ENCODE measurements at places on chromosomes 3 and 15.

DNA sequence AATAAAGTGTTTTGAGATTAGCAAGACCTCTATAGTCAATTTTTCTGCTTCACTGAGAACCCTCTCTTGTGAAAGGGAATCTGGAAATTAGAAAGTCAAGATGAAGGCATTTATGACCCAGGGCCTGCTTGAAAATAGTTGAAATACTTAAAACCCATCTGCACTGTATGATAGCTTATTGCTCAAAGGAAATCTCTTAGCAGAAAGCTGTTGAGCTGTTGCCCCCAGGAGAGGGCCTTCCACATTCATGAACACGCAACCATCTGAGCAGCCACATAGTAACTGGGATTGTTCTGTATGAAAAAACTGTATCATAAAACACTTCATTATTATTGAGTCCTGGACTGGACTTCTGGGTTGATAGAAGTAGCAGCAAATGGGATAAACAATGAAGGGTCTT lies 106.4 kb upstream of the PTX3 start:
- no peak for DNase-seq

DNA sequence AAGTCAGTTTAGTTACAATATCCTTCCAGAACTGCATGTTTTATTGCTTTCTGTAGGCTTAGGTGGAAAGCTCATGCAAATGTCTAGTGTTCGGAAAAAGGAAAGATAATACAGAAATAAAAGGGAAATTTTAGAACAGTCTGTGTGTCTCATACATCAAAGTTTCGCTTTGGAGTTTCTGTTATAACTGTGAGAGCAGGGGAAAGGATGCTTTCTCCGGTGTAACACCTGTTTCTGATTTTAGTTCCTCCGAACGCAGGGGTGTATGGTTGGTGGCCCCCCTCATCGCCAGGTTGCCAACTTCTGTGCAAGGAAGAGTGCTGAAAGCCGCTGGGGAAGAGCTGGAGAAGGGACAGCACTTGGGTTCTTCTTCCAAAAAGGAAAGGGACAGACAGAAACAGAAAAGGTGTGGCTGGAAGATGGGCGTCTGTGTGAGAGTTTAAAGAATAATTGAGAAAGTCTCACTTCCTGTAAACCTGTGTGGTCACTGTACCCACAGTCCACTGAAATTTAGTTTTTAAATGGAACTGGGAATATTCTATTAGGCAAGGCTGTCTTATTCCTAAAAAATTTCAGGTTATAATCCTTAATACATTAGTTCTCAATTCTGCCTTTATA lies 6.7 kb downstream of the P2RY12 start:
- no peak for DNase-seq

DNA sequence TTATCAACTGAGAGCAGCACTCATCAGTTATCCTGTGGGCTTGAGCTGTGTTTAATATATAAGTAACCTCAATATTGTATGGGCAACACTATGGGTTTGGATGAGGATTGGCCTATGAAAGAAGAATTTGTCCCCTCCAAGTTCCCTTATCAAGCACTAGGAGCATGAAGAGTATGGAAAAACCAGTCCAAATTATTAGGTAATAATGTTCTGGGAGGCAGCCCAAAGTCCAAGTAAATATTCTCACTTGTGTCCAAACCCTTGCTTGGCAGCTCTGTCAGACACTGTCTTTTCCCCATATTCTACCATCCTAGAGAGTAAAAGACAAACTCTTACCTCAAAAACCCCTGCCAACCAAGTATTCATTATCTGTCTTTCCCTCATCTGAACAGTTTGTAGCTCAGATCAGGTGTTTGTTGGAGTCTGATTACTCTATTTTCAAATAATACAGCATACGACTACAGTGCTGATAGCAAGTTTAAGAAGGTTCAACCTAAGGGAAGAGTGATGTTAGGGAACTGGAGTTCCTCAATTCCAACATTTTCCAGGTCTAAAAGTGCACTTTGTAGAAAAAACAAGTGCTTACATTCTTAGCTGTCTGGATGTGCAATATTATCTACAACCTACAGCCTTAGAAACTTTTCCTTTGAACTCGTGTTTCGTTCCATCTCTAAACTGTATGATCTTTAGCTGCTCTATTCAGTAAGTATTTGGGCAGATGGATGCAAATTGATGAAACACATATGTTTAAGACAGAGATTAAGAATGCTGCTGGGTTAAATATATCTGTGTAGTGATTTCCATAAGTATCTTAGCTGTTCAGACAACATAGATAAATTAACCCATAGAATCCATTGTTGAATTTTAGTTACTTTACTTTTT lies 89.7 kb upstream of the PHLDB2 start:
- DNase-seq, result no peak

DNA sequence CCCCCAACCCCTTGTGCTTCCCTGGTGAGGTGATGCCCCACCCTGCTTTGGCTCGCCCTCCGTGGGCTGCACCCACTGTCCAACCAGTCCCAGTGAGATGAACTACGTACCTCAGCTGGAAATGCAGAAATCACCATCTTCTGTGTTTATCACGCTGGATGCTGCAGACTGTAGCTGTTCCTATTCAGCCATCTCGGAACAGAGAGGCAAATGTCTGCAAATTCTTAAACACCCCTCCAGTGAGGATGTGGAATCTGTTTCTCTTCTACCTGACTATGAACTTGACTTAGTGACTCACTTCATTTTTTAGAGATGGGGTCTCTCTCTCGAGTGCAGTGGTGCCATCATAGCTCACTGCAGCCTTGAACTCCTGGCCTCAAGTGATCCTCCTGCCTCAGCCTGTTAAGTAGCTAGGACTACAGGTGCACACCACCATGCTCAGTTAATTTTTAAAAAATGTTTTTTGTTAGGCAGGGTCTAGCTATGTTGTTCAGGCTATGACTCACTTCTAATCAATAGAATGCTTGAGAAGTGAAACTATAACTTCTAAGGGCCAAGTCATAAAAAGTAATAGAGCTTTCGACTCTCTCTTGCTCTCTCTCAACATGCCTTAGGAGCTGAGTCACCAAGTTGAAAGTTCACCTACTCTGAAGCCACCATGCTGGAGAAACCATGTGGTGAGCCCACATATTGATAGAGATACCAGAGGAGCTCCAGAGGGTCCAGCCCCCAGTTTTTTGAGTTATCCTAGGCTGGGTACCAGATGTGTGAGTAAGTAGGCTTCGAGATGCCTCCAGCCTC lies 11.5 kb upstream of the PARP14 start:
- DNase-seq, result no peak

DNA sequence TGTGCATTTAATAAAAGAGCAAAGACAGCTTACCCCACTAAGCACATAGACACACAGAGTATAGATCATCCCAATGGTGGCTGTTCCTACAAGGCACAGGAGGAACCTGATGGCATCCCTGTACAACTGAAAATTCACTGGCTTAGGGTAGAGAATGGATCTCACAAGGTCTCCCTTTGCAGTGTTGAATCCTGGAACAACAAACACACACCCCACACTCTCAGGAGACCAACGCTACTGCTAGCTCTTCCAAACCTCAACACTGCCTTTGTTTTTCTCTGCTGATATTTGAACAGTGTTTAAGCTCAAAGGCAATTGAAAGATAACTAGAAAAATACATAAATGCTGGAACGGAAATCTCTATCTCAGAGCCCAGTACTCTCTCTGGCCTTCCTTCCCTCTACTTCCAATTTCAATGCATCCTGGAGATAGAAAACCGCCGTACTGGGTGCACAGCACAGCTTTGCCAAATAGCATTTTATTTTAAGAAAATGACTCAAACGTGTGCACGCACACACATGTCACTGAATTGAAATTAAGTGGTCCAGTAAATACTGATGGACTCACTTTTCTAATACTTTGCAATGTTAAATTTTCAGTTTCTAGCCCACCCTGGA lies 87.5 kb upstream of the ATP13A5 start:
- no peak for DNase-seq

- DNase-seq, result no peak
Observed at GRCh38 chr3:96236522-96236921, 577.9 kb upstream of the EPHA6 start.

- no peak for DNase-seq
Observed at GRCh38 chr15:63172851-63173451, 15.7 kb upstream of the RPS27L start.

DNA sequence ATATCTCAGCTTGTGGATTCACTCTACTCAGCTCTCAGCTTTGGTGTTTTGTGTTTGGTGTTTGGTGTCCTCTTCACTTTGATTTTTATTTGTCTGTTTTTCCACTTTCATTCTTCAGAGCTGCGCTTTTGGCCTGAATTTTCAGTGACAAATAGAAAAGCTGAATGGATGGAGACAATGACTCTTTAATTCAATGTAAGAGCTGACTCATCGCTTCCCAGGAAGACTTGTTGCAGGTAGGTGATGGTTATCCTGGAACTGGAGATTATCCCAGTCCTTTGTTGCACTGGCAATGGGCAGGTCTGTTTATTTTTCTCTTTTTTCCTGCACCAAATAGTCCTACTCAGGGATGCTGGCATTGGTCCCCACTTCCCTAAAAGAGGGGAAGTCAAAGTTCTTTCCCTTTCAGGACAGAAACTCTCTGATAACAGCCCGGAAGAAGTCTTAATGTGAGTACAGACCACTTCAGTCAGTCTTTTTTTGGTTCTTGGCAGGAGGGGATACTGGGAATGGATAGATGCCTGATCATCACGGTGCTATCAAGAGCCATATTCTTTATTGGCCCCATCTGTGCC lies 12.4 kb upstream of the AEN start:
- DNase-seq, result no peak

DNA sequence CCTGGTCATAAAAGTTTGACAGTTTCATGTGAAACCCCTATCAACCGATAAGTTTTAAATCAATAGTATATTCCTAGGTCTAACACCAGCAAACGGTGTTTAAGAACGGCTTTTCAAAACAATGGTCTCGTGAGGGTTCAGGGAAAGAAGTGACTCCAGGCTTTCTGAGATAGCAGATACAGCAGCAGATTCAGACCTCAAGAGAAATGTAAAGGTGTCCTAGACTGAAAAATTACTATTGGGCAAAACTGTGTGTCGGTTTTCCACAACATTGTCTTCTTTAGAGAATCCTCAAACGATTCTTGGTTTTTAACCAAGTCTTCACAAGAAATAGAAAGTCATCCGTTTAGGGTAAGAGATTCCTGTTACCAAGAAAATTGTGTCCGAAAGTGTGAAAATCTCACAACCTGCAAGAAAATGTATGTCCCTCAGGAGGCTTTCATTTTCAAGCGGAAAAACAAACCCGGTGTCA lies 1.2 kb downstream of the SETD2 start:
- no peak for DNase-seq

GRCh38 chr3:120093911-120094775 lies at the start of gene GSK3B:
GSK3B (minus strand) TSS chr3:120094447; CDS start chr3:120093434, 1,013 bp downstream.
- peak; percentile 38 for DNase-seq

DNA sequence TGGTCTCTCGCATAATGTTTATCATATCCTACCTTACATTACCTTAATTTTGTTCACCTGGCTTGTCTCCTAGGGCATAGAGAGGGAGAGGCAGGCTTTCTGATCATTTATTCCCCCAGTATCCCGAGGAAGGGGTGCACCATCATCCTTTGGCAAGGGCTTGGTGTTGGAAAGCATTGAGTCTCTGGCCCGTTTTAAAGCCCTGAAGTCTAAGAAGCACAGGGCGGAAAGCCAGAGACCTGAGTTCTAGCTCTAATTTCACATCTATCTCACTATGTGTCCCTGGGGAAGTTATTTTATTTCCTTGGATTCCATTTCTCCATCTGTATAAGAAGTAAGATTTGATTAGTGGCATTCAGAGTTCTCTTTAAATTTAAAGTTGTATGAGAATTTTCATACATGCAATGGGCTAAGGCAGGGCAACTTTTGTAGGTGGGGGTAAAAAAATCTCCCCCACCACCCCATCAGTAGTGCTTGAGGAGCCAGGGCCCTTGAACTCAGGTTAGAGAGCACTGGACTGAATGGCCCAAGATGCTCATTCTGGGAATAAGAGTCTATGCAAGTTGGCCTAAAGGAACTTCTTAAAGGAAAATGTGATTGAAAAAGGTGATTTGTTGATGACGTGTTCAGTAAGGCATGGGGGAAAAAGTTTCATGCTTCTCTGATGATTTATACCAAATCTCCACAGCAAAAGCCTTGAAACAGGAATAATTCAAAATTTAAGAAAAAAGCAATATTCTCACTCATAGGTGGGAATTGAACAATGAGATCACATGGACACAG lies 10.1 kb downstream of the TMC3 start:
- no peak for DNase-seq

DNA sequence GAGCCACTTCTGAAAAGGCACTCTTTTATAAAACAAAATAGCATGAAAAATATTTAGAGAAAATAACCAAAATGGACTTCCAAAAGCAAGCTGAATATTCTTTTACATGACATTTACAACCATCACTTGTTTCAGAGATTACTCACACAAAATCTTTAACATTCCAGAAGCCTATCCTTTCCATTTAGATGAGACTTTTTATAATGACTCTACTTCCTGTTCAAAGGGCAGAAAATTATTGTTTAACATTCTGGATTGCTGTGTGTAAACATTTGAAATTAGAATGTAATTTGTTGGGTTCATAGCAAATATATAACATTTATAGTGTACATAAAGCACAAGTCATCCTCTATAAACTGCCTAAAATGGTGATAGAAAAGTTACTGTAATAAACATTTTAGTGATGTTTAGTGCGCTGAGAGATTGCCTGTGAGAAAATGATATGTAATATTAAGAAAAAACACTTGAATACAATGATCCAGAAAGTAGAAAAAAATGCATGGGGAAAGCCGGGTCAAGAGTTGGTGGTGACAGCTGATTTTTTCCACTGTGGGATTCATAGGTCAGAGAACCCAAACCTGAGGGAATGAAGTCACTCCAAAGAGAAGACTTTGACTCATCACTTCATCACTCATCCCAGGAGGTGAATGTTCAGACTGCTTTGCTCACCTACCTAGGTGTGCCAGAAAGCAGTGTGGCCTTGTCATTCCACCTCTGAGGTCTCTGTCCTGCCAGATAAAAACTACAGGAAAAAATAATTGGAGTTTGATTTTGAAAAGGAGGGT lies 305.8 kb downstream of the ARPP21 start:
- DNase-seq, result no peak

- DNase-seq, result no peak
Observed at GRCh38 chr3:41991437-41991836, 29.5 kb upstream of the ULK4 start.

DNA sequence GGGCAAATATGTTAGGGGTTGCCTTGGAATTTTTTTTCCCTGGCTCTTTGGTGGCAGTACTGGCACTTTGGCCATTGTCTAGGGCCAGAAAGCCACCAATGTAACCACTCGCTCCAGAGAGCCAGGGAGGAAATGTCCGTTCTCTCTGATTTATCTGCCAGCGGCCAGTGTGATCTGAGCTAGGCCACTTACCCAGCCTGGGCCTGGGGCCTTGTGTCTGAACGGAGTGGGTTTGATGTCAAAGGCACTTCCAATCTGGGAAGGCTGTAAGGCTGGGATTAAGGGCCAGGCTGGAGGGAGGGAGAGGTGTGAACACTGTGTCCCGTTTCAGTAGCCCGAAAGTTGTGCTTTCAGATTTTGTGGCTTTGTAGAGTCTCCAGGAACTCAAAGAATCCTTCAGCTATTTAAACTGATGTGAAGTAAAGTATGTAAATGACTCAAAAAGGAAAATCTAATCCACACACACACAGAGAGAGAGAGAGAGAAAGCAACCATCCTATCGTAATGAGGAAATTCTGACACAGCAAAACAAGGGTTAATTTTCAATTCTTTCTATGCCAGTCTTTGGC lies 271.0 kb downstream of the PDZRN3 start:
- DNase-seq, result no peak

- no peak for DNase-seq
Observed at GRCh38 chr3:141529256-141529655, 42.4 kb downstream of the RASA2 start.

Measured in brain pericyte (primary cell).